ENCODE measurements at places on chromosomes 5 and 9. TPM values are rescaled to one million over a fixed set of nuclear protein-coding genes. Genes with fewer than 3 reads are reported as not detected.

- DNase-seq: no peak
These were observed 202.2 kb upstream of the RPS23 start for GRCh38 chr5:82480331-82480730.

DNA sequence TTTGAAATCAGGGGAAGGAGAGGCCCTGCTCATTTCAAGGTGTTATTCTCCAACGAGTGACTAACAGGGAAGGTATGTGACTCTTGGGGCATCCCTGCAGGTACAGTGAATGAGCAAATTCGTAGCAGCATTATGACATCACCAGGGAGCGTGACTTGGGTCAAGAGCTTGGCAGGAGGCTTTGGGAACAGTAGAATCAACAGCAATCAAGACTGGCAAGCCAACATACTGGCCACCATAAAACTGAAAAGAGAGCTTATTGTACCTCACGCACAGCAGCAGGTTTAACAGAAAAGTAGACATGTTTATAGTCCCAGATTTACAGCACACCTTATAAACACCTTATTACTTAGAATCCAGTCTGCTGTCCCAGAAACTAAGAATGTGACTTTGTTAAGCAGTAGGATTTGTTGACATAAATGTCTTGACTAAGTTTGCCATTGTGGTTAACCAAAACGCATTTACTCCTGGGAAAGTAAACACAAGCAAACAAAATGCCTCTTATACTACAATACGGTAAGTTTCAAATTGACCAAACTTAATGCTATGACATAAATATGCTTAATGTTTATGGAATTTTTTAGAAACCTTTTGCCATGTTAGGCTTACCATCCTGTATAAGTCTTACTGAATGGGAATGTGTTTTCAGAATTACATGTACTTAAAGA, 297.8 kb downstream of the NPR3 start:
- no peak for DNase-seq

- no peak for DNase-seq
These were observed 121.6 kb downstream of the TLR4 start for GRCh38 chr9:117825609-117826347.

TAF11L10 gene
- not detected for polyA plus RNA-seq

- DNase-seq: no peak
These were observed 83.2 kb upstream of the TAS2R1 start for GRCh38 chr5:9713356-9713755.

ELOVL7 gene
- 18.6 TPM for polyA plus RNA-seq

- DNase-seq: no peak
These were observed 43.1 kb downstream of the BASP1 start for GRCh38 chr5:17260549-17260948.

GRCh38 chr9:112605518-112605917, 112.4 kb downstream of the INIP start:
- no peak for DNase-seq

DNA sequence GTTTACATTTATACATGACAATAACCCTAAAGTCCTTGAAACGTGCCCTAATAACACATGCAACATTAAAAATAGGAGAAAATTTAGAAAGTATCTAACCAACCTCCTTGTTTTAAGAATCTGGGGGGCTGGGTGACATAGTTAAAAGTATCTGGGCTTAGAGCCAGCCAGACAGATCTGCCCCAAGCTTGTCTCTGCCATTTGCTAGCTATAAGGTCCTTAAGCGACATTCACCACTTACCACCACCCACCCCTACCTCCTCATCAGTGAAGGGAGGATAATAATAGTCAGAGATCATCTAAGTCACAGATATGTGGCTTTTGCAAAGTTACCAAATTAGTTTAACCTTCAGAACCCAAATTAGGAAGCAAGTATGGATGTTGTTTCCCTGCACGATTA, 33.8 kb upstream of the CAST start:
- DNase-seq: no peak

- DNase-seq: no peak
These were observed 30.2 kb downstream of the SLC6A3 start for GRCh38 chr5:1415059-1415425.

GRCh38 chr9:120438836-120439546, 141.0 kb downstream of the CDK5RAP2 start:
- peak; percentile 75 for DNase-seq

SLIT3 gene
- 5.5 TPM for polyA plus RNA-seq

DNA sequence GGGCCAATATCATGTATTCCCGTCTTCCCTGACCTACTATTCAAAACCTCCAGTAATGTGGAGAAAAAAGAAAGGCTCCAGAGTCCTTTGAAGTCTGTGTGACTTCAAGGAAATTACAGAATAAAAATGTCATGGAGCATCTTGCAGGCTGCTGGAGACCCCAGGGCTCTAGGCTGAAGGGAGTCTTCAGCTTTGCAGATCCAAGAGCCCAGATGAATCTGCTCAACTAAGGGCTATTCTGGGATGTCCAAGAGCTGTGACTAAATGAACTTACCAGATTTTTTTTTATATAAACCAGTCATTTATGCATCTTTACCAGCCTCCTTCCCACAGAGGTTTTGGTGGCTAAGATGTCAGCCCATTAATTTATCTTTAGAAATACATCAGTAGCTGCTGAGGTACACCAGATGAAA, 167.3 kb downstream of the MUSK start:
- no peak for DNase-seq

TXN gene
- polyA plus RNA-seq: 628 TPM

GRCh38 chr9:96587338-96588315, 32.0 kb downstream of the CDC14B start:
- no peak for DNase-seq

MAMDC2 gene
- polyA plus RNA-seq: 1.6 TPM

DNA sequence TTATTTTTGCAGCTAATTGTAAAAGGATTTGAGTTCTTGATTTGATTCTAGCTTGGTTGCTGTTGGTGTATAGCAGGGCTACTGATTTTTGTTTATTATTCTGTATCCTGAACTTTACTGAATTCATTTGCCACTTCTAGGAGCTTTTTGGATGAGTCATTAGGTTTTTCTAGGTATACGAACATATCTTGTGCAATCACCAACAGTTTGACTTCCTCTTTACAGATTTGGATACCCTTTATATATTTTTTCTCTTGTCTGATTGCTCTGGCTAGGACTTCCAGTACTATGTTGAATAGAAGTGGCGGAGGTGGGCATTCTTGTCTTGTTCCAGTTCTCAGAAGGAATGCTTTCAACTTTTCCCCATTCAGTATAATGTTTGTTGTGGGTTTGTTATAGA, 210.8 kb downstream of the FGF10 start:
- no peak for DNase-seq

DNA sequence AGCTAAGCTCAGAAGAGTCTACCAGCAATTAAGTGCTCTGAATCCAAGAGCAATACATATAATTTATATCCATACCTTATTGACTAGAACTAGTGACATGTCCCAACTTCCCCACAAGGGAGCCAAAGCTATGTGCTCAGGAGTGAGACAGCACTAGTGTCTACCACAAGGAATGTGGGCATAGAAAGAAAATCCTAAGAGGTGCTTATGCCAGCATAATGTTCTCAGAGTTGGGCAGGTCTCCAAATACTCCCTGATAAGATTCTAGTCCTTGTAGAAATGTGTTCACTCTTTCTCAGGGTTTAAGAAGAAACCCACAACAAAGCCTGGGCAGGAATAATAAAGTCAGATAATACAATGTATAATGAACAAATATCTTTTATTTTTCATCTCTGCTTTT, 275.1 kb downstream of the BRINP1 start:
- no peak for DNase-seq

F12 gene
- 0.28 TPM for polyA plus RNA-seq

NIPAL4 gene
- not detected for polyA plus RNA-seq

GRCh38 chr5:145830594-145830993, 4.5 kb downstream of the PRELID2 start:
- DNase-seq: no peak

GRCh38 chr9:21777701-21778100, 24.7 kb upstream of the MTAP start:
- DNase-seq: no peak
